Right lung (tissue), 10 donors: ENCODE measurements at places on chromosomes 16 and 17. TPM values are rescaled to one million over a fixed set of nuclear protein-coding genes. Genes with fewer than 3 reads are reported as not detected.

- no peak for DNase-seq
These were observed 28.1 kb downstream of the TOX3 start for GRCh38 chr16:52518884-52519283.

- DNase-seq, result peak; percentile 58
These were observed 42.8 kb upstream of the ZC3H18 start for GRCh38 chr16:88527186-88527936.

Gene SLC52A1
- 0.18 TPM for polyA plus RNA-seq

DNA sequence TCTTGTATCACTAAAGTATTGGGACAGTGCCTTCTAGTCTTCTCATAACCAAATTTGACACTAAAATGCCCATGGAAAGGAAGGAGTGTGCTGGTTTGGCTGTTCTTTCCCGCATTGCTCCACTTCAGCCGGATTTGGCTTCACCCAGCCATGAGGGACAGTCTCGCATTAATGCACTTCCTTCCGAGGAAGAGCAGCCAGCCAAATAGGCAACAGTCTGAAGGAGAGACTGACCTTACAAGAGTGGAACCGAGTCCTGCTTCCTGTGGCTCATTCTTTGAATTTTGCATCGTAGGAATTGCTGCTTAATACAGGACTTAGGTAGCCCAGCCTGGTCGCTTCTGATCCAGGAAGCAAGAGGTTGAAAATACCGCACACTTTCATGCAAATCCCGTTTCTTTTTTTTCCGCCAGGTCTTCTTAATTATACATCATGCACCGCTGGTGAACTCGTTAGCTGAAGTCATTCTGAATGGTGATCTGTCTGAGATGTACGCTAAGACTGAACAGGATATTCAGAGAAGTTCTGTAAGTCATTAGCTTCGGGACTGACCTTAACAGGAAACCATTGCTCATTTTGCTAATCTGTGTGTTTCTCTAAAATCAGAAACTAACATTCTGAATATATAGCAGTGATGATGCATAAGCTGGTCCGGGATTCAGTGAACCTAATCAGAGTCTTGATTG is 38.2 kb downstream of the CLEC16A start:
- no peak for DNase-seq

GRCh38 chr17:70677783-70678647 is 508.7 kb downstream of the KCNJ2 start:
- no peak for DNase-seq

Gene DRG2
- polyA plus RNA-seq, result 42.0 TPM

- no peak for DNase-seq
These were observed 48.3 kb upstream of the MAF start for GRCh38 chr16:79648826-79649225.

DNA sequence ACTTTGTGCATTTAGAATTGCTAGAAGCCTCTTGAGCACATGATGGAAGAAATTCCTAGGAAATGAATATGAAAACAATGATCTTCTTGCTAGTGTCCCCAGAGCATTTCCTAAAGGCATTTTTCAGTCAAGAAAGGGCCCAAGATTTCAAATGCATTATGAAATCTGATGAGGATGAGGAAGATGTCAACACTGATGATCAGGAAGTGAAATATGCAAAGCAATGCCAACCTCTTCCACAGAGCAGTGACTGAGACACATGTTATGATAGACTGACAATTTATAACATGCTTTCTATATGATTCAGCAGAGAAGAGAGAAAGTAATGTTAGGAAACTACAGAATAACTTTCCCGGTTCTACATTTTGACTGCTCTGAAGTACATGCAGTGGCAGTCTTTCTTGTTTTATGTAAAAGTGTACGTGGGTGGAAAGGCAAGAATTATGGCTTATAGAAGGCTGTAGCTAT is 859.1 kb upstream of the GOT2 start:
- DNase-seq, result no peak

Gene C17orf67
- polyA plus RNA-seq, result 3.9 TPM

- no peak for DNase-seq
These were observed 25.9 kb downstream of the GRIN2C start for GRCh38 chr17:74833501-74834377.

DNA sequence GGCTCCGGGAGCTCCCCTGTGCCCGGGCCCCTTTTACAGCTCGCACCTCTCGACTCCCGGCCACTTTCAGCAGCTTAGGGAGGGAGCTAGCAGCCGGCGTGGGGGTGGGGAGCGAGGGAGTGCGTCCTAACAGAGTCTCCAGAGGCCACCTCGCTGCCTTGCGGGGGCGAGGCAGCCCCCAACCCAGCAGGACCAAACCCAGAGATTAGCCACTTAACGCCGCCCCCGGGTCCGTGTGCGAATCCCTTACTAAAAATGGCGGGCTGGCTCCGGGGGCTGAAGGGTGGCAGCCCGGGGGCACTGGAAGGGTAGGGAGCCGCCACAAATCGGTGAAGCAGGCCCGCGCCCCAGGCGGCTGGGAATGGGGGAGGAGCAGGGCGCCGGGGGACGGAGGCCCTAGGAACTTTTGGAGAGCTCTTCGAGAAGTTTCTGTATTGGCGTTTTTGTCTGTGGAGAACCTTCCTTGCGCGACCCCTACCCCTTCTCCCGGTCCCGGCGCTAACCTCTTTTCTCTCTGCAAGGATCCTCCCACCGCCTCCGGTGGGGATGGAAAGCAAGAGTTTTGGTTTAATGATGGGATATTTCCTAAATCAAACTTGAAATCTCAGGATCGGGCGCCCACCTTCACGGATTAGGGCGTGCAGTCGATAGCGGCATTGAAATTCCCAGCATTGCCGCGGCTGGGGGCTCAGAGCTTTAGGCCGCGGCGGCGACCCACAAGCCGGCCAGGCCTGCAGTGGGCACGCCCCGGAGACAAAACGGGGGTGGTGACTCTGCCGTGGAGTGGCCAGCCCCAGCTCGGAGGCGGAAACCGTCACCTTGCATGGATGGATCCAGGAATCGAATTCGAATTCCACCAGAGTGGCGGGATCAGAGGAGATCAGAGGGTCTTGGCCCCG is 793 bp upstream of the IRX3 start:
- no peak for DNase-seq

Gene HIC1
- polyA plus RNA-seq, result 15.1 TPM

DNA sequence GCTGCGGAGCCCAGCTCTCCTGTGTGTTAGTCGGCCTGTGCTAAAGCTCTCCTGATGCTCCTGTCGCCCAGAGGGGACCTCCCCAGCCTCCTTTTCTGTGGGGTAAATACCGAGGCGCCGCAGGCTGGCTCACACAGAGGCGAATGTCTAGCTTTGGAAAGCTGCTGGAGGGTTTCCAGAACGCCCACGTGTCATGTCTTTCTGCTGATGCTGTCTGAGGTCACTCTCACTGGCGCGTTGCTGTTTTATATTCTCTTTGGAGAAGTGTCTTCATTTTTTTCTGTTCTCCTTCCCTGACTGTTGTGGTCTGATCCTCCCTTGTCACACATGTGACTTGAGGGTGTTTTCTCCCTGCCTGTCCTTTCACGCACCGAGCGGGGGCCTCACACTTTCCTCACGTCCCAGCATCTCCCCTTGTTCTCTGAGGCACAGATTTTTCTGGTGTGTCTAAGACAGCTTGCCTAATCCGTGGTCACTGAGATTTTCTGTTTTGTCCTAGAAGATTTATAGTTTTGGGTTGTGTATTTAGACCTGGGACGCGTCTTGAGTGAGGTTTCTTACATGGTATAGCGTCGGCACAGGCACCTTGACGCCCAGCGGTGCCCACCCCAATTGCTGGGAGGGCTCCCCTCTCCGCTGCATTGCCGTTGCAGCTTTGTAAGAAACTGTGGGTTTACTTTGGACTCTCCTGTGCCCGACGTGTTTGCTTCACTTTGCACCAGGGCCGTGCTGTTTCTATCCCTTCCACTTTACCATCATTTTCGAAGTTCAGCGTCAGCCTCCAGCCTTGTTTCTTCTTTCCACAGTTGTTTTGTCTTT is 92.1 kb upstream of the ZNF750 start:
- DNase-seq, result no peak

- DNase-seq, result no peak
These were observed 724 bp downstream of the GAA start for GRCh38 chr17:80101946-80102663.

Gene TNFRSF17
- polyA plus RNA-seq, result 0.22 TPM

- DNase-seq, result no peak
These were observed 4.9 kb upstream of the FZD2 start for GRCh38 chr17:44552361-44552760.

GRCh38 chr17:17077101-17077500 is 34.8 kb downstream of the MPRIP start:
- no peak for DNase-seq

DNA sequence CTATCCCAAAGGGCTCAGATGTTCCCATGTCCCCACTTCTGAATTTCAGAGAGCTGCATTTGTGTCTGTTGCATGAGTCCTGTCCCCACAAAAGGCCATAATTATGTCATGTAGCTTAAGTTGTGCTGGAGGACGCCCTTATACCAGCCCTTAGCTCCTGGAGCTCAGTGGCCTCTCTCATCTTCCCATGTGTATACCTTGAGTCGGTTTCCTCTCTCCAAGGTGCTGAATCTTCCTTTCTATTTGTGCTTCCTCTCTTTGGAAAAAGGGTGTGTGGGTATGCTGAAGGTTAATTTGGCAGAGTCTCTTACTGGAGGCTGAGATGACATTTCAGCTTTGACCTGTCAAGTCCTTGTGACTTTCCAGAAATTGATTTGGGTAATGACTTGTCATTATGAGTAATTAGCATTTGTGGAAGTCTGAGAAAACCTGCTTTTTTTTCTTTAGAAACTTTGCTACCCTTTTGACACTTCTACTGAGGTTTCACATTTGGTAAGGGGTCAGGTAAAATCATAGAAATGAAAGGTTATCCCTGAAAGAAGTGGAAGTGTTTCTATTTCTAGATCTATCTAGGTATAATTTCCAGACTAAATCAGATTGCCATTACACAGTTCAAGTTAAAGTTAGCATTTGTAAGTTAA is 185.4 kb downstream of the ABCC12 start:
- peak; percentile 37 for DNase-seq

Gene ACSM2A
- polyA plus RNA-seq, result 0.87 TPM

- DNase-seq, result no peak
These were observed 27.2 kb downstream of the ABCC3 start for GRCh38 chr17:50661795-50662391.

- no peak for DNase-seq
These were observed 55.1 kb downstream of the ATP2C2 start for GRCh38 chr16:84423416-84423837.

DNA sequence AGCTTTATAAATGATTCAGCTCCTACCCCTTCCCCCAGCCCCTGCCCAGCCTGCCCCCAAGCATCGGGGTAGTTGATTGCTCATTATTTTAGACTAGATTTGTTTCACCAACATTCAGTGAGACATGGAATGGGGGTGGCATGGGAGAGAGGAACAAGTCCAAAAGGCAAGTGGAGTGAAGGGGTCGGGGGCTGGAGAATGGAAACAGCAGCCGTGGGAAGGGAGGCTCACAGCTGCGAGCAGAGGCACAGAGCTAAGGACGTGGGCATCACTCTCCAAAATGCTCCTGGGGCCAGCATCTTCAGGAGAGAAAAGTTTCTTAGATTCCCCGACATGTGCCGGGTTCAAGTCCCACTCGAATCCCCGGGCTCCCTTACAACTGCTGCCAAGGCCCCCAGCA is 19.3 kb downstream of the PIPOX start:
- DNase-seq, result no peak
